Activated T-helper 1 cell treated with anti-CD3 and anti-CD28 coated beads, Interleukin-12 subunit alpha, Interleukin-12 subunit beta, Interleukin-2, Interleukin-4 antibody, amounts not matched to agents 30 ng/mL and 10 ng/mL and 1 ng/mL, durations not matched to agents 14 hours and 24 hours and 36 hours (primary cell): ENCODE measurements at places on chromosomes 2 and 18.

DNA sequence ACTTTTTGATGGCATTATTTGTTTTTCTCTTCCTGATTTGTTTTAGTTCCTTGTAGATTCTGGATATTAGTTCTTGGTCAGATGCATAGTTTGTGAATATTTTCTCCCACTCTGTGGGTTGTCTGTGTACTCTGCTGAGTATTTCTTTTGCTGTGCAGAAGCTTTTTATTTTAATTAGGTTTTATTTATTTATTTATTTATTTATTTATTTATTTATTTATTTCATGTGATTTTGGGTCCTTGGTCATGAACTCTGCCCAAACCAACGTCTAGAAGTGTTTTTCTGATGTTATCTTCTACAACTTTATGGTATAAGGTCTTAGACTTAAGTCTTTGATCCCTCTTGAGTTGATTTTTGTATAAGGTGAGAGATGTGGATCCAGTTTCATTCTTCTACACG, 292.2 kb downstream of the CDH7 start:
- no peaks in the 10 kb centered on the region for H3K27me3 ChIP-seq
- no peaks in the 10 kb centered on the region for H3K4me1 ChIP-seq
- no peak for DNase-seq
- no peak overlapping the region for H3K4me3 ChIP-seq

GRCh38 chr2:70087702-70088597, 673 bp downstream of the PCBP1 start:
- H3K27ac ChIP-seq = peak overlapping the region; percentile 98
- H3K4me3 ChIP-seq = peak overlapping the region; percentile 99
- no peaks in the 10 kb centered on the region for H3K27me3 ChIP-seq
- peaks cover 53% of the 10 kb centered on the region for H3K4me1 ChIP-seq

DNA sequence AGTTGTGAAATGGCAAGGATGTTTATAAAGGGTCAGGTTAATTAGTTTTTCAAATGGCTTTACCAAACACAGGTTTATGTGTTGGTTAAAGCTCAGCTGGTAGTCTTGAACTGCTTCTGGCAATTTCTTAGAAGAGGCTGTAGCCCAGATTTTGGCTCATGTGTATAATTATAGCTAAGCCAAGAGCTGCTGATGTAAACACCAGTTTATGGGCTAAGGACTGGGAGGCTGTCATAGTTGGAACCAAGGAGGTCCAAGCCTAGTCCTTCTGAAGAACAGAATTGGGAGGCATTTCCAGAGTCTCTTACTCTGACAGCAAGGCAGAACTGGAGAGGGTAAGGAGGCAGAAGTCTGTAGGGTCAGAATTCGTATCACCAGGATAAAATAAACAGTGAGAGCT, 25.4 kb downstream of the UBE2E3 start:
- H3K36me3 ChIP-seq = no peaks in the 10 kb centered on the region
- DNase-seq = no peak
- H3K27me3 ChIP-seq = no peaks in the 10 kb centered on the region
- no peak overlapping the region for H3K27ac ChIP-seq
- no peak overlapping the region for H3K4me3 ChIP-seq

- no peaks in the 10 kb centered on the region for H3K4me1 ChIP-seq
- no peak overlapping the region for H3K27ac ChIP-seq
- no peak for DNase-seq
- H3K4me3 ChIP-seq = no peak overlapping the region
- H3K27me3 ChIP-seq = no peaks in the 10 kb centered on the region
These were observed 304.6 kb upstream of the FAM98A start for GRCh38 chr2:33903701-33904100.

GRCh38 chr2:66771359-66771976, 336.5 kb downstream of the MEIS1 start:
- H3K27ac ChIP-seq = no peak overlapping the region
- no peaks in the 10 kb centered on the region for H3K27me3 ChIP-seq
- DNase-seq = no peak
- H3K36me3 ChIP-seq = no peaks in the 10 kb centered on the region

- H3K36me3 ChIP-seq = no peaks in the 10 kb centered on the region
- peaks cover 46% of the 10 kb centered on the region for H3K27me3 ChIP-seq
- H3K27ac ChIP-seq = no peak overlapping the region
- no peak for DNase-seq
- H3K4me1 ChIP-seq = peaks cover 4% of the 10 kb centered on the region
These were observed 3.0 kb upstream of the CNGA3 start for GRCh38 chr2:98343285-98343684.

GRCh38 chr2:192005211-192005610, 158.3 kb upstream of the CAVIN2 start:
- H3K4me1 ChIP-seq = no peaks in the 10 kb centered on the region
- H3K36me3 ChIP-seq = no peaks in the 10 kb centered on the region
- peaks cover 5% of the 10 kb centered on the region for H3K27me3 ChIP-seq
- no peak overlapping the region for H3K4me3 ChIP-seq

DNA sequence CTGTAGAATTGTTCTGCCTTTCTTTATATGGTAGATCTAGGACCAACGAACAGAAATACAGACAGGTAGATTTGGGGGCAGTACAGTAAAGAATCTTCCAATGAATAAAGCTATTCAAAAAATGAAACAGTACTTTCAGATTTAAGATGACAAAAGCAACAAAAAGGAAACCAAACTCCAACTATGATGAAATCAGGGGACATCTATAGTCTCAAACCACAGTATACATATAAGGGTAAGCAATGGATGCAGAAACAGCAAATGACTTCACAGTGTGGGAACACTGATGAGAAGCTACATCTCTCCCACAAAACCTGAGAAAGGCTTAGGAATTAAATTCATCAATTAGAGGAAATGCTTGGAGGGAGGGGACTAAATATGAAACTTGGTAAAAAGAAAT, 202.5 kb downstream of the CTNNA2 start:
- H3K4me3 ChIP-seq = no peak overlapping the region
- no peaks in the 10 kb centered on the region for H3K36me3 ChIP-seq
- DNase-seq = no peak

DNA sequence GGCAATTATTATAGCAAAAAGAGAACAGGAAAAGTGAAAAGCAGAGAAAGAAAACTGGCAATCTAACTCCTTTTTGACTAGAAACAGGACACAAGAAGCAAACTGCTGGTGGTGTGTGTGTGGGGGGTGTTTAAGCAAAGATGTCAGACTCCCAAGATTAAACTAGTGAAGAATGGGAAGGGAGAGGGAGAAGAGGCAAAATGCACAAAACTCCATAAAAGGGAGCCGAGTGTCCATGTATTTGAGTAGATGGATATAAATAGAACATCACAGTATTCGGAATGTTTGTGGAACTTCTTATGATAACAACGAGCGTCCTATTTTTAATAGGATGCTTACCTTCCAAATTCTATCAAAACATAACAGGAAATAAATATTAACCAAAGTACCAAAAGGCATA, 179.8 kb upstream of the TRIB2 start:
- DNase-seq = no peak
- peaks cover 2% of the 10 kb centered on the region for H3K36me3 ChIP-seq
- peaks cover 1% of the 10 kb centered on the region for H3K27me3 ChIP-seq
- no peak overlapping the region for H3K27ac ChIP-seq
- peaks cover 33% of the 10 kb centered on the region for H3K4me1 ChIP-seq

GRCh38 chr2:98461498-98462049, 16.9 kb downstream of the INPP4A start:
- peaks cover 19% of the 10 kb centered on the region for H3K36me3 ChIP-seq
- no peaks in the 10 kb centered on the region for H3K27me3 ChIP-seq
- peak overlapping the region; percentile 93 for H3K27ac ChIP-seq
- no peak for DNase-seq

- no peaks in the 10 kb centered on the region for H3K4me1 ChIP-seq
- peaks cover 1% of the 10 kb centered on the region for H3K36me3 ChIP-seq
- no peak overlapping the region for H3K4me3 ChIP-seq
- H3K27ac ChIP-seq = no peak overlapping the region
These were observed 6.4 kb downstream of the FN1 start for GRCh38 chr2:215429424-215429823.

- no peak for DNase-seq
- H3K4me1 ChIP-seq = peaks cover 10% of the 10 kb centered on the region
- no peaks in the 10 kb centered on the region for H3K36me3 ChIP-seq
- H3K27me3 ChIP-seq = peaks cover 3% of the 10 kb centered on the region
- H3K27ac ChIP-seq = peak overlapping the region; percentile 75
- H3K4me3 ChIP-seq = no peak overlapping the region
These were observed 84.6 kb upstream of the NDUFV2 start for GRCh38 chr18:9017905-9018227.

DNA sequence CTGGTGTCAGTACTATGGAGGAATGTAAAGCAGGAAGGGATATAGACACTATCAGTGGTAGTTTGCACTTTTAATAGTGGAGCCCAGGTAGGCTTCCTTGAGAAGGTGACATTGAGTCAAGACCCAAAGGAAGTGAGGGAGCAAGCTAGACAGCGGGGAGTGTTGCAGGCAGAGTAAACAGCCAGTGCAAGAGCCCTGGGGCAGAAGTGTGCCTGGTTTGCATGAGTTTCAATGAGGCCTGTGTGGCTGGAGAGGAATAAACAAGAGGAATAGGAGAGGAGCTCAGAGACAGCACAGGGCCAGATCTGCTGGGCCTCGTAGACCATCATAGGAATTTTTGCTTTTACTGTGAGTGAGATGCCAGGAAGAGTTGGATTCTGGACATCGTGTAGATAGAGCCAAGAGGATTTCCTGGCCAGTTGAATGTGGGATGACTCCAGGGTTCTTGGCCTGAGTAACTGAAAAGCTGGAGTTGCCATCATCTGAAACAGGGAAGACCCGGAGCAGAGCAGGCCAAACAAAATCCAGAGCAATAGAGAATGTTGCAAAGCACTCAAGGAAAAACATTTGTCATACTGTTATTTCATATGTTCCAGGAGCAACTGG, 102.5 kb downstream of the SP3 start:
- H3K27me3 ChIP-seq = peaks cover 11% of the 10 kb centered on the region
- H3K4me3 ChIP-seq = no peak overlapping the region
- no peak overlapping the region for H3K27ac ChIP-seq

DNA sequence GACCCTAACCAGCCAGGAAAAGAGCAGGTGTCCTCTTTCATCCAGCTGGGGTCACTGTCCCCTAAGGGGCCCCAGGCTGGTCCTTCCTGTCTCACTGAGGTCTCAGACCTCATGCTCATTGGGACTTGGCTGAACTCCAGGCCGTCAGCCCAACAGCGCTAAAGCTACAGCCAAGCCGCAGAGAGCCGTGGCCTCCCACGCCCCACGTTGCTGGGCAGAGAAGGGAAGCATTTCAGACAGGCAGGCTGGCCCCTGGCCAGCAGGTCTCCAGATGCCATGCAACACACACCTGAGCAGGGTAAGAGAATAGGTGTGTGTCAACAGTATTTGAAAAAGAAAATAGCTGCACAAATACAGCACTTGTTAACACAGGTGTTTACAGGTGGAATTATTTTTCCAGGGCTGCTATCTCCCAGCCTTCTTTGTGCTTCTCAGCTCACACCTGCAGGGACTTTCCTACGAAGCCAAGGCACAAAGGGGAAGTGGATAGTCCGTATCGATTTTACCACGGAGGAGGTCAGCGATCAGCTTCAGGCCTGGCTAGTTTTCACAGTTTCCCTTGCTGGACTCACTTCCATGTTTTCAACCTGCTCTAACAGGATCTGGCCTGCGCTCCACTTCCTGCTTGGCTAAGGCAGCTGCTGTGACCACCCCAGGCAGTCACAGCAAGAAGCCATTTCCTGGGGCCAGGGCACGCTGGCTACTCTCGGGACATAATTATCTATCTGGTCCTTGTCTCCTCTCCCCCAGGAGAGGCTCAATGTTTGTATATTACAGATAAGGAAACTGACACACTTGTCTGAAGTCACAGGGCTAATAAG, 156.1 kb upstream of the ID2 start:
- DNase-seq = no peak
- peaks cover 7% of the 10 kb centered on the region for H3K36me3 ChIP-seq
- peak overlapping the region; percentile 32 for H3K27ac ChIP-seq
- no peak overlapping the region for H3K4me3 ChIP-seq
- H3K27me3 ChIP-seq = no peaks in the 10 kb centered on the region
- H3K4me1 ChIP-seq = peaks cover 55% of the 10 kb centered on the region

DNA sequence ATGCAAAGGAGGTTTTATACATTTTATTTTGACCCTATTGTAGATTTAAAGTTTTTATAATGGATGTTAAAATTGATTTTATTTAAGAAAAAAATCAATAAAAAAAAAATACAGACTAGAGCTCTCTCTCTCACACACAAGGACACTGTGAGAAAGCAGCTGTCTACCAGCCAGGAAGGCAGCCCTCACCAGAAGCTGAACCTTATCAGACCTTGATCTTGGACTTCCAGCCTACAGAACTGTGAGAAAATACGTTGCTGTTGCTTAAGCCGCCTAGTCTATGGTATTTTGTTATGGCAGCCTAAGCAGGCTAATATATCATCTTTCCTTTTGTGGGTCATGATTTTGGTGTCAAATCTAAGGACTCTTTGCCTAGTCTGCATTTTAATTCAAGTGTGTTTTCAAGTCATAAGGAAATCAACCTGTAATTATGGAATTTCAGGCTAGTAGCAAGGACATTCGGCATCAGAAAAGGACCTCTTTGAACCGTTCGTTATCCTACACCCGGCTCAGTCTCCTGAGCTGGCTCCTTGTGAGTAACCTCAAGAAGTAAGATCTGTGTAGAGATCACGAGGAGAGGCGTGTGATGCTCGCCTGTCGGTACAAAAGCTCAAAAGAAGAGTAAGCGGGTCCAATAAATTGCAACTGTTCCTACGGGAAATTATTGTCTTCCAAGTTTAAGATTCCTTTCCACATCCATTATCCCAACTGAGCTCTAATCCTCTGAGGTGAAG, 98.2 kb downstream of the PDCL3 start:
- H3K36me3 ChIP-seq = no peaks in the 10 kb centered on the region
- DNase-seq = no peak
- H3K4me3 ChIP-seq = no peak overlapping the region
- no peaks in the 10 kb centered on the region for H3K4me1 ChIP-seq
- no peak overlapping the region for H3K27ac ChIP-seq

GRCh38 chr2:170712653-170713542, 2.2 kb upstream of the SP5 start:
- DNase-seq = no peak
- peak overlapping the region; percentile 23 for H3K27ac ChIP-seq
- H3K27me3 ChIP-seq = peaks cover 73% of the 10 kb centered on the region
- peak overlapping the region; percentile 33 for H3K4me3 ChIP-seq
- H3K36me3 ChIP-seq = peaks cover 8% of the 10 kb centered on the region
- H3K4me1 ChIP-seq = peaks cover 29% of the 10 kb centered on the region

DNA sequence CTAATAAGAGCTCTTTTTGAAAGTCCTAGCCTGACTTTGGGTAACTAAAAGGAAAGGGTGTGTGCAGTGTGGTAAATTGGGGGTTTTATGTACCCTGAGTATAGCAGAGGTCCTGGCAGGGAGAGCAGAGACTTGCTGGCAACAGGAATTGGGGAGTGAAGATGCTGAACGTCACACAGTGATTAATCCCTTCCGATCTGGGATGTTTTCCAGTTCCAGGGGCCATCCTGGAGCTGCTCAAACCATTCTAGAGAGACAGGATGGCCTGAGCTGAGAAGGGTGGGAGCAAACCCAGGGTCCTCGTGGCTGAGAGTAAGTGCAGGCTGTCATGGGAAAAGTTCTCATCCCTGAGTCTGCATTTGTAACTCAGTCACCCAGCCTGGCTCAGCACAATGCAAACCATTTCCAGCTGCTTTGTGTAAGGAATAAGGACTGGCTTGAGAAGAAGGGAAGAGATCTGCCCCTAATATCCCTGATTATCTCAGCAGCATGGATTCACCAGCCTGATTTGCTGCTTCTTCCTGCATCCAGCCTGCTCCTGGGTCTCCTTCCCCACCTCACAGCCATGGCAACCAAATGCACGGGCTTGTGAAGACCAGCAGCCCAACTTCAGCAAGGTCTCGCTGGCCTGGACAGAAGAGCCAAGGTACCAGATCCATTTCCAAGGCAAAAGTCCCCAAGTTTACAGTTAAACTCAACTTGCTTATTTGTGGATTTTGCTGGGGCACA, 47.1 kb upstream of the CELF4 start:
- H3K36me3 ChIP-seq = no peaks in the 10 kb centered on the region
- H3K4me1 ChIP-seq = no peaks in the 10 kb centered on the region
- no peak overlapping the region for H3K27ac ChIP-seq
- H3K4me3 ChIP-seq = no peak overlapping the region
- no peak for DNase-seq
- no peaks in the 10 kb centered on the region for H3K27me3 ChIP-seq
